ENCODE measurements at places on chromosomes 3 and 15.

GRCh38 chr3:148464246-148464645, 233.5 kb upstream of the AGTR1 start:
- DNase-seq, result no peak

- no peak for DNase-seq
Observed at GRCh38 chr3:175716446-175716845, 857.3 kb downstream of the NAALADL2 start.

GRCh38 chr3:169661361-169662131, 2.0 kb downstream of the MECOM start:
- no peak for DNase-seq

DNA sequence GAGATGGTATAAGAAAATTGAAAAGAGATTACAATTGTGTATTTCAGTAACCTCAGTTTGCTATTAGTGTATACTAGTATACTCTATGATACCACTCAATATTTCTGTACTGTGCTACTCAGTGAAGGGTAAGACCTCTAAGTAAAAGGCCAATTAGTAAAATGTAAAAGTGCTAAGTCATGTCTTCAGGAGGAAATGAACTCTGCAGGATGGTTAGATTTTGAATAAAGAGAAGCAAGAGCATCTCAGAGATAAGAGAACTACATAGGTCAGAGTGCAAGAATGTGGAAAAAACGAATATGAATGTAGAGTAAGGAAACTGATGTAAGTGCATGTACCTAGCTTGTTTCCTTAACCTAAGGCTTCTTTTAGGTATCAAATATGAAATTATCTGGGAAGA, 796.6 kb upstream of the GBE1 start:
- no peak for DNase-seq

- no peak for DNase-seq
Observed at GRCh38 chr3:30085486-30085885, 520.9 kb upstream of the TGFBR2 start.

- no peak for DNase-seq
Observed at GRCh38 chr3:31911643-31912042, 69.4 kb downstream of the OSBPL10 start.

GRCh38 chr15:40875991-40876730, 2.1 kb upstream of the RHOV start:
- no peak for DNase-seq

DNA sequence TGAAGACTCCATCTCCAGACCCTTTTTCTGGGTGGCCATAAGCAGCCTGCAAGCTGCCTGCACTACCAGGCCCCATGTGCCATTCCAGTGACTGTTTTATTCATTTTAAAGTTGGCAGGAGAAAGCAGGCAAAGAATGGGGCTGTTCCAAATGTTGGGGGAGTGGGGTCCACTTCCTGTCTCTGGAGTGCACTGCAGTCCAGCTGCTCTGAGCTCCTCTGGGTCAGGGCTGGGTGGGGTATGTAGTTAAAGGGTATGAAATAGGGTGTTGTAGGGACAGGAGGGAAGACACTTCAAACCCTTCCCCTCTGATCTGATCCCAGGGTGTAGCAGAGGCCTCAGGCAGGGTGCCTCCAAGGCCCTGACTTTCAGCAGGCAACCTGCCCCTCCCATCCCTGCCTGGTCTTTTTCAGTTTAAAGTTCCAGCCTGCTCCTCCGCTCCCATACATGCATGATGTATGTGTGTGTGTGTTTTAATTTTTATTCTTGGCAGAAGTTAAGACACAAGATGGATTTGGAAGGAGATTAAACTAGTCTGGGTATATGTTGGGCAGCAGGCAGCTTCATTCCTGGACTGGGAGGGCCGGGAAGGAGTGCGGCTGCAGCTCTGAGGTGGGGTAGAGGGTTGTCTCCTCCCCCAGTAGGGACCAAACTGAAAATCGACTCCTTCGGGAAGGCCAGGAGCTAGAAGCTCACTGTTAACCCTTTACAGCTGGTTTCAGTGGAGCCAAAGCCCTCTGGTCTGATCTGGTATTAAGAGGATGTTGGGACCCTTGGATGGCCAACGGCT, 17.3 kb downstream of the BOC start:
- no peak for DNase-seq

GRCh38 chr3:165984589-165984988, 147.4 kb upstream of the BCHE start:
- no peak for DNase-seq
